ENCODE measurements at places on chromosomes 2 and 18.

GRCh38 chr2:5409898-5410381 is 282.2 kb upstream of the SOX11 start:
- ATAC-seq: no peak

- no peak for ATAC-seq
Observed at GRCh38 chr18:58787536-58788149, 77.0 kb upstream of the ZNF532 start.

GRCh38 chr2:238104691-238105371 is 4.7 kb downstream of the ESPNL start:
- no peak for ATAC-seq

GRCh38 chr2:239438995-239439753 is 38.4 kb upstream of the HDAC4 start:
- no peak for ATAC-seq

DNA sequence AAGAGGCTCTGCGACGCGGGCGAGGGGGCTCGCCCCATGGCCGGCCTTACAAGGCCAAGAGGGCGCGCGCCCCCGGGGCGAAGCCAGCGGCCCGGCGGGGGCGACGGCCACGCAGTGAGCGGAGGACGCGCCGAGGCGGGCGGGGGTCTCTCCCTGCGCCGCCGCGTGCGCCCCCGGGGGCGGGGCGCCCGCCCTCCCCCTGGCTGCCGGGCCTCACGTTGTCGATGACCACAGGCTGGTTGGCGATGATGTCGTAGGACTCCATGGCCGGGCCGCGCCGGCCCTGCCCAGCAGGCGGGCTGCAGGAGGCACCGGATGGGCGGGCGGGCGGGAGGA is 250 bp downstream of the ACTR1B start:
- ATAC-seq: no peak

DNA sequence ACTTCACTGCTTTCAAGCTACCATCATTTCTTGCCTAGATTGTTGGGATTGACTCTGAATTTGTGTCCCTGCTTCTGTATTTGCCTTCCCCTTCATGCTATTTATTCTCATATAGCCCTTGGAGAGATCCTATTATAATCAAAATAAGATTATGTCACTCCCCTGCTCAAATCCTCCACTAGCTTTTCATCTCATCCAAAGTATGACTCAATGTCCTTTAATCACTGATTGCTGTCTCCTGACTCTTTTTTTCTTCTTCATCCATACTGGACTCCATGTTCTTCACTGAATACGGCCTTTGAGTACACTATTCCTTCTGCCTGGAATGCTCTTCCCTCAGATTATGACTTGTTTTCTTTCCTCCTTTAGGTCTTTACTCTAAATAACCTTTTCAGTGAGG is 5.0 kb downstream of the RBKS start:
- no peak for ATAC-seq

GRCh38 chr2:74584088-74584645 is 29.6 kb downstream of the DOK1 start:
- ATAC-seq: no peak

DNA sequence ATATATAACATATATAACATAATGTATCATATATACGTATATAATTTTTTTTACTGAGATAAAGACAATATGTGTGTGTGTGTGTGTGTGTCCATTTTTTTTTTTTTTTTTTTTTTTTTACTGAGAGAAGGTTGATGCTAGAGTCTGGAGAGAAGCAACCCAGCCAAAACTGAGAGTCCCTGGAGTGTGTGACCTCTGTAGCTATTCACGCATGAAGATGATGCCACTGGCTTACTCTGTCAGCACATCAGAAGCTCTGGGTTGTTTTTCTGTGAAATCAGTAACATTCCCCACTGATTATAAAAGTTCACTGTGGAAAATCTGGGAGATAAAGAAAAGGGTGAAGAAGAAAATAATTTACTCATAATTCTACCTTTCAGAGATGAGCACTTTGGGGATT is 27.2 kb downstream of the CCDC195 start:
- ATAC-seq: no peak

- no peak for ATAC-seq
Observed at GRCh38 chr18:6120820-6121279, 225.5 kb upstream of the TMEM200C start.
